Esophagus squamous epithelium (tissue), 5 donors: ENCODE measurements at places on chromosomes 7 and 10.
A peak's percentile ranks its signal among the peaks of the same experiment; 100 is the strongest.

DNA sequence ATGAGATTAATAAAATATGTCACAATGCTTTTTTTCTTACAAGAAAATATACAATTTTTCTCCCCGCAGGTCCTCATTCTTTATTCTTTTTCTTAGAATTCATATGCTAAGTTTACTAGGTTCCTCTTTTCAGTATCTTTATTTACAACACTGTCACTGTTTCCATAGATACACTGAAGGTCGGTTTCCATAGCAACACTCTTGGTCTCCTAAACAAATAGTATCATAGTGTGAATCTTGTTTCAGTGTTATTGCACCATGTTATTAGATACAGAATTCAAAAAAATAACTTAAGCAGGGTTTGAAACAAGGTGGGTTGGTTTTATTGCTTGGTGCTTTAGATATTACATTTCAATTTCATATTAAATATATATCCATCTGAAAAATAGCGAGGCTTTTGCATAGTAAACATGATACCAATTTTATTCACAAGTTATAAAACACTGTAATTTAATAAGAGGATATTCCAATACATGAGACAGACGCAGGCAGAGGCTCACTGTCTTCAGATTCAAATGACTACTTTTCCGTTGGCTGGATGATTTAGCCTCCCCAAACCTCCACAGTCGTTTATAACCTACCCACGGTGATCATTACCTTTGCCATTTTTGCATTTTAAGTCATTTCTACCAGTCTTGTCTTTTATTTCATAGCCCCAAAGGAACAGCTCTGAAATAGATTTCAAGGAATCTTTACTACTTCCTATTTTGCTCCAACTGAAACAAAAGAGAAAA, 88.9 kb upstream of the KLF6 start:
- DNase-seq: no peak

DNA sequence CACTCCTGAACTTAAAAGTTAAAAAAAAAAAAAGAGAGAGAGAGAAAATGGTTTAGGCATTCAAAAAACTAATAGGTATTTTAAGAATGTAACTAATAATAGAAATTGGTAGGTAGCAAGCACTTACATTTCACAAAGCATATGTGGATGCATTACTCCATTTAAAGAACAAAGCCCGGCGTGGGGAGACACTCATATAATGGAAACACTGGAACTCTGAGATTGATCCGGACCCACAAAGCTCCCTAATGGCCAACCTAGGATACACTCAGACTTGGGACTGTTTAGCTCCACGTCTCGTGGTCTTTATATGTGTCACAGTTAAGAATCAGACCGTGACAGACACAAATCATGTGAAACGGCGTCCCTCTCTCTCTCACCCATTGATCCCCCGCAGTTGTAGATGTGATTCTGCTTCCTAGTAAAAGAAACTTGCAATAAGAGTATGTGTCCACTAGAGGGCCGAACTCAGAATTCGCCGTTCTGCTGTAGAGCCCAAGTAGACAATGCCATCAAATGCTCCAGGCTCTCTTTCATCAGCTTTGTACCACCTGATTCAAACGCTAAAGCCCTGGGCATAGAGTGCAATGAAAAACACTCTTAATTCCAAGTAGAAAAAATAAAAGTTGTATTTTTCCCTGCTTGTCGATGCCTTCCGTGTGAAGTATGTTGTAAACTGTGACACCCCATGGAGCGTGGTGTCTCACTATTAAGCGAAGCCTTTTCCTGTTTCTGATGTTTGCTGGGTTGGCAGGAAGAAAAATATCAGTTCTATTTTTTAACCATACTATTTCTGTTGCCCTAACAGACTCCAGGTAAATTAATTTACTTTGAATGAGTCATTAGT, 429.0 kb upstream of the MTPN start:
- DNase-seq: no peak

- no peak for DNase-seq
Observed at GRCh38 chr7:69781412-69781846, 183.2 kb downstream of the AUTS2 start.

- DNase-seq: no peak
Observed at GRCh38 chr10:132428486-132428995, 31.5 kb downstream of the PWWP2B start.

- DNase-seq: no peak
Observed at GRCh38 chr7:102393467-102393866, 2.7 kb upstream of the PRKRIP1 start.

GRCh38 chr7:52475001-52475582, 560.3 kb upstream of the POM121L12 start:
- DNase-seq: no peak

DNA sequence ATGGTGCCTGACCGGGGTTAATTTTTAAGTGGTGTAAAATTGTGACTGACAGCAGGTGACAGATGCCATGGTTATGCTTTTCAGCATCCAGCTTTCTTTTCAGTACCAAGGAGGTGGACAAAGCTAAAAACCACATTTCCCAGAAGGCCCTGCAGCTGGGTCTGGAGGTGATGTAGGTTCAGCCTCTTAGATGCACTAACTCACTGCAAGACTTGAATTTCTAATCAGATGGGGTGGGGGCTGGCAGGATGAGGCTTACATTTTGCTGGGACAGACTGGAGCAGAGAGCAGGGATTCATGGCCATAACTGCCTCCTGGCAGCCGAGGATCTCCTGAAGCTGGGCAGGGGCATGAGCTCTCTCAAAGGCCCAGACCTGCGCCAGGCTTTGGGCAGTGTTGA, 52.4 kb downstream of the PDIA4 start:
- DNase-seq: no peak

GRCh38 chr7:43785420-43785819, 26.9 kb downstream of the BLVRA start:
- no peak for DNase-seq

- DNase-seq: no peak
Observed at GRCh38 chr10:110429301-110429700, 68.4 kb upstream of the DUSP5 start.

DNA sequence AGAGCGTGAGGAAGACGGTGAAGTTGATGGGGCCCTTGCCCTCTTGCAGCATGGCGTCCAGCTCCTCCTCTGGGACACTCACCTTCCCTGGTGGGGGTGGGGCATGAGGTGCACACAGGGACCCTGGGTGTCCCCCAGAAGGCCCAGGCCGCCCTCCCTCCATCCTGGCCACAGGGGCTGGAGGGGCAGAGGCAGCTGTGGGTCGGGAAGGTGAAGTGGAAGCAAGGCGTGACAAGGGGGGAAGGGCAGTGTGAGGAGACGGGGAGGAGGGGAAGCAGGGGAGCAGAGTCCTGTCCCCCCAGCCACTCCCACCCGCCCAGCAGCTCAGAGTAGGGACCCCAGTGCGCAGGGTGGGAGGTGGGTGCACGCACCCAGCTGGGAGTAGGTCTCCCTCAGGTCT, 791 bp downstream of the MYL7 start:
- DNase-seq: no peak

DNA sequence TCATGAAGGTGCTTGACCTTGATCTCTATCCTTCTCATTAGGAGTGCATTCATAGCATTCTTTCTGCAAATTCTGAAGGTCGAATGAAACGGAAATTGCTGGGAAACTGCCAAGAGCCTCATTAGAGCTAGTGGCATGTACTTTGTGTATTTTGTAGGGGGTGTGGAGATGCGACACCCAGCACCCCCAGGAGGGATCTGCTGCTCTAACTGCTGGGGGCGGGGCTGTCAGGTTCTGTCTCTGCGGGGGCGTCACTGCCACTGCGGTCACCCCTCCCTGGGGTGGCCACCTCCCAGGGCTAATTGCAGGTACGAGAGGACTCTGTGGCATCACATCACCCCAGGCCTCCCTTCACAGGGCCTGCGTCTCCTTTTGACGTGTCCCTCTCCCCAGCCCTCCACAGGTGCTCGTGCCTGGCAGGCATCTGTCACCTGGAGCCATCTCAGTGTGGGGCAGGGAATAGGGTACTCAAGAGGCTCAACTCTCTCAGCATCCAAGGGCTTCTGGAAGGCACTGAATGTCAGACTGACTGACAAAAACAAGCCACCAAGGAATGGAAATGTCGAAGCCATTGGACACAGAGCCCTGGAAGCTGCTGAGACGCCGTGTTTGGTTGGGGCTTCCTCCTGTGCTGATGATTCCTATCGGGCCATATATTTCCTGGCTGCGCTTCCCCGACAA, 151.1 kb downstream of the ACTR3B start:
- no peak for DNase-seq

- no peak for DNase-seq
Observed at GRCh38 chr10:93993782-93994437, at the start of gene PLCE1. Gene PLCE1 (plus strand): TSS chr10:93993931. CDS start chr10:94031047, 37,116 bp downstream.

- DNase-seq: no peak
Observed at GRCh38 chr7:84247591-84247990, 53.0 kb upstream of the SEMA3A start.

DNA sequence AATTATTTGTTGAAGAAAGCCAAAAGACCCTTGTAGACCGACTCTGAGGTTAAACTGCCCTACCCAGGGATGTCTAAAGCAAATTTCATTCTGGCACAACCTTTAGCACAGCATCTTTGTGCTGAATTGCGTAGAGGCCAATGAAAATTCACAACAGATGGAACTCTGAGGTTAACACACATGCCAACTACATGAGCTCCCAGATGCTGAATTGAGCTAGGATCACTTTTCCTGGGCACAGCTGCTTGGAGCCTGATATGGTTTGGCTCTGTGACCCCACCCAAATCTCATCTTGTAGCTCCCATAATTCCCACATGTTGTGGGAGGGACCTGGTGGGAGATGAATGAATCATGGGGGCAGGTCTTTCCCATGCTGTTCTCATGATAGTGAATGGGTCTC, 158.0 kb upstream of the PTN start:
- DNase-seq: no peak

DNA sequence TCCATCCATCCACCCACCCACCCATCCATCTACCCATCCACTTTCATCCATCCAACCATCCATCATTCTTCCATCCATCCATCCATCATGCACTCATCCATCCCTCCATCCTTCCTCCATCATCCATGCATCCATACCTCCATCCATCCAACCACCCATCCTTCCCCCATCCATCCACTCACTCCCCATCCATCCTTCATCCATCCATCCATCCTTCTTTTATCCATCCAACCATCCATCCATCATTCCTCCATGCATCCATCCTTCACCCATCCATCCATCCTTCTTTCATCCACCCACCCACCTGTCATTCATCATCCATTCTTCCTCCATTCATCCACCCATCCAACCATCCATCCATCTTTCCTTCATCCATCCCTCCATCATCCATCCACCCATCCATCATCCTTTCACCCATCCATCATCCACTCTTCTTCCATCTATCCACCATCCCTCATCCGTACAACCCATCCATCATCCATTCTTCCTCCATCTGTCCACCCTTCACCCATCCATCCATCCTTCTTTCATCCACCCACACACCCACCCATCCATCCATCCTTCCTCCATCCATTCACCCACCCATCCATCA, 428.2 kb downstream of the DNAJB6 start:
- no peak for DNase-seq

- DNase-seq: no peak
Observed at GRCh38 chr7:56181010-56181409, 64.8 kb upstream of the NUPR2 start.

DNA sequence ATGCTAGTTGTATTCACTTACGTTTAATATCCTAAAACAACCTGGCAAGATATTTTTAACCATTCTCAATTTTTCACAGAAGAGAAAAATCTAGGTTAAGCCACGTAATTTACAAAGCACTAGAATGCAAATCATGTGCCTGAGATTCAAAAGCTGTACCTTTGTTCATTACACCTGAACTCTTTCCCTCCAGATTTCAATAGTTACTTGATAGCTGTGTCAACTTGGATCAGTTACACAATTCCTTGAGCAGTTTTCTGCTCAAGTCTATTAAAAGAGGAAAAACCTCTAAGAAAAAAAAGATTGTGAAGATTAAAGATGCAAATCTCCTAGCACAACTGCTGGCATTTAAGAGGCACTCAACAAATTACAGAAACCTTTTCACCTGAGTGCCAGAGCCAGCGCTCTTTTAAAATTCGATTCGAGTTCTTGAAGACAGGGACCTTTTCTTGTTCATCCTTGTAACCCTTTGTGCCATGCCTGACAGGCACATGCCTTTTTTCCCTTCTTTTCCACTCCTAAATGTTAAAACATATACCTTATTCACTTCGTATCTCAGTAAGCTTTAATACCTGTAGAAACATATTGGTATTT, 886 bp downstream of the NSUN6 start:
- no peak for DNase-seq

GRCh38 chr7:107951172-107951787, 51.7 kb downstream of the LAMB1 start:
- no peak for DNase-seq

- no peak for DNase-seq
Observed at GRCh38 chr10:86267286-86268195, 99.1 kb downstream of the GRID1 start.

DNA sequence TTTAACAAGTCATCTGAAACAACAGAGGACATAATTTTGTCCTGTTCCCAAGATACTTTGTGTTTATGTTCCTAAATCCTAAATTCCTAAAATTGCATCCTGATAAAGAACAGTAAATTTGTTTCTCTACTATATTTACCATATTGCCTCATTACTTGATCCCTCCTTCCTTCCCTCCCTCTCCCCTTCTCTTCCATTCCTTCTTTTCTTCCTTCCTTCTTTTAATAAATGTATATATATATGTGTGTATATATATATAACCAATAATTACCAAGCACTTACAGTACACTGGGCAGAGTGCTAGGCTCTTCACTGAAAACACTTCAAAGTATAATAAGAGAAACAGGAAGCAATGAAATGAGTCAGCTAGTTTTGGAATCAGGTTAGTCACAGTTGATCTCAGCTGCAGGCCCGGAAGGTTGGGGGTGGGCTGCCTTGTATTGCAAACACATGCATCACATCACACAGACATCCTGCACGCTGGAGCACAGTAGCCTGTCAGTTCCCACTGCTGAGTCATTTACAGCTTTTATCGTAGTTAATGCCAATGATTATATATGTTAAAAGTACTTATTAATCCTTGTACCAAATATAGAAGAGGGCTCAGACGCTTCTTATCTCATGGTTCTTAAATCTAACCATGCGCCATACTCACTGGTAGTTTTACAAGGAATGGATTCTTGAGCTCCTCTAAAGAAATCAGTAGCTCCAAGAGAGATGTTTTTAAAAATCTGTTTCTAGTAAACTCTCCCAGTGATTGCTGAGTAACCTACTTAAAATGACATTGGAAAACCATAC, 551.7 kb downstream of the GRM8 start:
- no peak for DNase-seq

DNA sequence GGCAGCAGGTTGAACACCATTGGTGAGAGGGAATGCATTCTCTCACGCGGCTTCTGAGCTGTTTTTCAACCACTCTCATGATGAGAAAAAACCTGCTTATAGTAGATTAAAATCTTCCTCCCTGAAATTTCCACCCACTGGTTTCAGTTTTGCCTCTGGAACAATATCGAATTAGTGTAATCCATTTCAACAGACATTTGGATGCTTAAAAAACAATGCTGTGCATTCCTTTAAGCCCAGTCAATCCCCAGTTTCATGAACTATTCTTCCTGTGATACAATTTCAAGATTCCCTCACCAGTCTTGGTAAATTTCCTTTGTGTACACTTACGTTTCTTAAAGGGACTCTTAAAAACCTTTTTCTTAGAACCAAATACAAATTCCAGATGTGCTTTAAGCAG, 89.6 kb downstream of the ITIH5 start:
- no peak for DNase-seq

GRCh38 chr10:16674147-16674703, 143.0 kb downstream of the RSU1 start:
- no peak for DNase-seq

- peak; percentile 2 for DNase-seq
Observed at GRCh38 chr10:15106352-15107013, 9.3 kb downstream of the RPP38 start.

GRCh38 chr7:158255156-158255555, 332.5 kb downstream of the PTPRN2 start:
- no peak for DNase-seq
